ENCODE measurements at places on chromosomes 6 and 20.

DNA sequence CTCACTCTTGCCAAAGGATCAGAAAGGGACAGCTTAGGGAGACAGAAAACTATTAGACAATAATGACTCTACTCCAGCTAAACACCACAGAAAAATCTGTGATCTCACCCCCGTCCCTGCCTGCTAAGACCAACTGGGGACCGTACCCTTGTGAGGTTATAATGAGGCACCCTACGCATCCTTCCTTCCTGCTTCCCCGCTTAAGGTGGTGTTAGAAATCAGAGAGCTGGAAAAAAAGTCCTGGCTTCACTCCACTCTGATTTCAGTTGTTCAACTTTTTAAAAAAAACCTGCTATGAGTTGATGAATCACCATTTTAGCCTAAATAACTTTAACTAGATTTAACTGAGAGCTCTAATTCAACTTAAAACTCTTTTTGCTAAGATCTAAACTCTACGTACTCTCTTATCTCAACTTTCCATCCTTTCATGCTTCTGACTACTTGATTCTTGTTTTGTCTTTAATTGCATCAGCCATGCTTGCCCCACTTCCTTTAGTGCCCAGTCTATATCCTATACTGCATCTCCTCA is 35.8 kb upstream of the TMEM14A start:
- no peak for DNase-seq

GRCh38 chr20:57794600-57795341 is 85.0 kb upstream of the PMEPA1 start:
- DNase-seq, result no peak

DNA sequence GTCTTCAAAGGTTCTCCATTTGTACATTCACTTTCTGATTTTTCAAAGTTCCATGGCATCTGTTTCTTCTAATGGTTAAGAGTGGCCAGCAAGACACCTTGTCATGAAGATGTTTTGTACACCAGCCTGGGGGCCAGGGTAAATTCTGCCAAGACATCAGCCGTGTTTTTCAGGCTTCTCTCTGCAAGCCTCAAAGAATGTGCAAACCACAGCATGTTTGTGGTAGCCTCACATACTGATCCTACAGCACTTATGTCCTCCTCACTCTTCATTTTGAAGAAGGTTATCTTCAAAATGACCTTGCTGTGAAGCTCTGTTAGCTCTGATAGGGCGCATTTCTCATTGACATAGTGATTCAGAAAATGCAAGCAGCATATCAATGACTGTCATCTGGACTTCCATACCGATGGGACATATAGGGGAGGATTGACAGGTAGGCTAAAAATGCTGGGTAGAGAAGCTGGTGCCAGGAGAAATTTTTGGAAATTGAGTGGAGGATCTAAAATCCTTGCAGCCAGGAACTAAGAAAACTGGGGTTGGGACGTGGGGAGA is 59.3 kb upstream of the SPTLC3 start:
- no peak for DNase-seq

GRCh38 chr6:133092771-133093170 is 148.4 kb upstream of the EYA4 start:
- no peak for DNase-seq

- DNase-seq, result no peak
These were observed 2.6 kb downstream of the DSE start for GRCh38 chr6:116373300-116373699.

GRCh38 chr6:147001621-147002020 is 202.6 kb upstream of the STXBP5 start:
- DNase-seq, result no peak

DNA sequence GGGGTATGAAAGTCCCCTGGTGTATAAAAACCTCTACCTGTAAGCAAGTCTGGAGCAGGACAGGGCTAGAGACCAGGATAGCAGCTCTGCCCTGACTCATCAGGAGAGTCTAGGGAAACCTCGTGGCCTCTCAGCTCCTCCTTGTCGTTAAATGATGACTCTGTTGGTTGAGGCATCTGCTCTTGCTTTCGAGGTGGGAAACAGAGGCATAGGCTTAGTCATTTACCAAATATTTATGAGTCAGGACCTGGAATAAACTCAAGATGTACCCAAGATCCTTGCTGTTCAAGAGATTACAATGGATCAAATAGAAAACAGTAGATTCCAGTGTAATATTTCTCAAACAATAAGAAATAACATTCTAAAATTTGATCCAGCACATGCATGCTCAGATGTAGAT is 5.5 kb downstream of the MANBAL start:
- no peak for DNase-seq

- no peak for DNase-seq
These were observed 1.2 kb downstream of the HIVEP1 start for GRCh38 chr6:12013307-12013719.

GRCh38 chr6:158772851-158773371 is 46.3 kb downstream of the EZR start:
- no peak for DNase-seq

GRCh38 chr20:64212755-64213154 is 42.8 kb upstream of the PCMTD2 start:
- DNase-seq, result no peak

- no peak for DNase-seq
These were observed 10.6 kb downstream of the RNF144B start for GRCh38 chr6:18397701-18398100.

DNA sequence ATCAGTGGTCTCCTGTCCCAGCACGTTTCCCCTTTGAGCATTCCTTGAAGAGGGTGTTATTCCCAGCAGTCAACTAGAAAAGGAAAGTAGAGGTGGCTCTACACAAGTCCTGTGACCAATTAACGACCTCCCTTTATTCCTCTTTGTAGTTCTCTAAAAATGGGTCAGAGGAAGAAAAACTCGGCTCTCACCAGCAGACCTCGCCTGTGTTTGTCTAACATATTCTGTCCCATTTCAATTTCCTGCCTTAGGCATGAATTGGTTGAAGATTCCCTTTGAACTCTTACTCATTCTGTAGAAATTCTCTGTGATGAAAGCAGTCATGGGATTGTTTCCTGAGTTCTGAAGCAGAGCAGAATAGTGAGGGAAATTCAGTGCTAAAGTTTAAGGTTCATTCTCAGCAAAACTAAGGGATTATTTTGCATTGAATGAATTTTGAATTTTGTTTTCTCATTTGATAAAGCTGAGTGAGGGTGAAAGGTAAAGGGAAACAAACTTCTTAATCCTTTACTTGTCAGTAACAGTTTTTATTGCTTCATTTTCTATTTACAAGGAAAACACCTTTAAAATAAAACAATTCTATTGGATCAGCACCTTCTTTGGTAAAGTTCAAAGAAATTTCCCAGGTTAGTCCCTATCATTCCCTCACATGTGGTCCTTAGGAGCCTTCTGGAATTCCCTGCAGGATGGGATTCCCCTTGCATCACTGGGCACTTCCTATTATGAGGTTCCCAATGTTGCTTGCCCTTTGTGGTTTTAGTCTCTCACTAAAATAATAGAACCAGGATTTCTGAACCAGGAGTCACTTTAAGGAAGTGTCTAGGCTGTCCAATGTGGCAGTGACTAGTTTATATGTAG is 105.8 kb downstream of the SLX4IP start:
- DNase-seq, result no peak

- DNase-seq, result no peak
These were observed at the start of gene PRSS16 for GRCh38 chr6:27247133-27247836. Gene PRSS16 (plus strand): TSS chr6:27247701. CDS start chr6:27247738, 37 bp downstream.

- DNase-seq, result no peak
These were observed 386.0 kb upstream of the ARID1B start for GRCh38 chr6:156391061-156391672.

GRCh38 chr6:109527989-109528388 is 45.0 kb upstream of the ZBTB24 start:
- no peak for DNase-seq

GRCh38 chr6:77834591-77834996 is 181.8 kb downstream of the MEI4 start:
- no peak for DNase-seq

GRCh38 chr6:10951675-10952282 is 64.9 kb downstream of the SYCP2L start:
- DNase-seq, result no peak

- no peak for DNase-seq
These were observed 2.1 kb upstream of the LAMA5 start for GRCh38 chr20:62368976-62369814.

GRCh38 chr6:144319211-144319610 is 34.1 kb downstream of the UTRN start:
- no peak for DNase-seq

GRCh38 chr6:36673882-36674281 is 4.6 kb upstream of the CDKN1A start:
- DNase-seq, result no peak

- no peak for DNase-seq
These were observed 155.1 kb downstream of the SASH1 start for GRCh38 chr6:148497717-148498116.

DNA sequence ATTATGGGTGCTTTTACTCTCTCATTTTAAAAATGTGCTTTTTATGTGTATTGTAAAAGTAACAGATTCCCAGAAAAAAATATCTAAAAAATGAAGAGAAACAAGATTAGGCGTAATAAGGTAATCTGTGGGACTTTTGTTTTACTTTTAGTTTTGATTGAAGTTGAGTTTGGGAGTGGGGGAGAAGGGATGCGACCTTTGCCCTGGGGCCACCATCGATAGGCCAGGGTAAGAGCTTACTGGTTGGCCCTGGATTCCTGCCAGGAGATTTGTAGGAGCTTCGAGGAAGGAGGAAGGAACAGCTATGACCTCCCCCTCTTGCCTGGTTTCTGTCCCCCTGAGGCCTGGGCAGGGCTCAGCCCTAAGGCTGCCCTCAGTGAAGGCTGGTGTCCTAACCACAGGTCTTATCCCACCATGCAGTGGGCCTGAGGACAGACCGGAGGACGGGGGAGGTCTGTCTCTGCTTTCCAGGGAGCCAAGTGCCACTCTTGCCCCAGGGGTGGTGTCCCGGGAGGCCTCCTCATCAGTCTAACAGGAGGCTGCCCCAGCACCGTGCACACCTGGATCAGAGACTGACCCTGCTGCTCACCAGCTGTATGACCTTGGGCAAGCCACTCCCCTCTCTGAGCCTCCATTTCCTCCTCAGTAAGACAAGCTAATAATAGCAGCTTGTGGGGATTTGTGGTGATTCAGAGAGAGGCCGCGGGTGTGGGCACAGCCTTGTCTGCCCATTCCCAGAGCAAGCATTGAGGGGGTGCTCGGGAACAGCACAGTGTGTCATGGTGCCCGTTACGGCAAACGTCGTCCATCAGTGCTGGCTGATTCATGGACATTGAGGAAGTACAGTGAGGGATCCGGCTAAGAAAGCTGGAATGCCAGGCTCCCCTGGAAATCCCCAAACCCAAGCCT is 21.2 kb downstream of the TGM2 start:
- no peak for DNase-seq

DNA sequence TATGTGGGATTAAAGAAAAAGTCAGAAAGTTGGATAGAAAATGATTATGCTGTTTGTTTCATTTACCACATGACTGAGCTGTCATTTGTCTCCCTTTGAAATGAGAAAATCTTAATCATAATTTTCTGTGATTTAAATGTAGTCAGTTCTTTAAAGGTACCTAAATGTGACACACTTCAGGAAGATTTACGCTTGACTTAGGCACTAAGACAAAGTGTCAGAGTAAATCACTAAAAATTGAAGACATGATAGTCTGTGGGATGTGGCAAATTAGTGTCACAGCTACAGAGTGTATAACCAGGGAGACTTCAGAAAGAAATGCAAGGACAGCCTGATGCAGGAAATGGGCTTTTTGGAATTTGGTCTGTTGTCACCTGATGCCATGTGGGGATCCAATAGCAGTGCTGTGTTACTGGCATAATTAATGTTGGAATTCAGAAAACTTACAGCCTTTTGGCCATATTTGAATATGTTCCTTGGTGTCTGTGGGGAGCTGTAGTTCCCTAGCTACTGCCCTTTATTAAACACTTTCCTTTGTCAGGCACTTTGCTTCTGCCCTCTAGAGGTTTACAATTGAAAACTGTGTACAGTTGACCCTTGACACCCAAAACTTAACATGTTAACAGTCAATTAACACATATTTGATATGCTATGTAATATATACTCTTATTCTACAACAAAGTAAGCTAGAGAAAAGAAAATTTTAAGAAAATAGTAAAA is 493.8 kb downstream of the UTRN start:
- no peak for DNase-seq

DNA sequence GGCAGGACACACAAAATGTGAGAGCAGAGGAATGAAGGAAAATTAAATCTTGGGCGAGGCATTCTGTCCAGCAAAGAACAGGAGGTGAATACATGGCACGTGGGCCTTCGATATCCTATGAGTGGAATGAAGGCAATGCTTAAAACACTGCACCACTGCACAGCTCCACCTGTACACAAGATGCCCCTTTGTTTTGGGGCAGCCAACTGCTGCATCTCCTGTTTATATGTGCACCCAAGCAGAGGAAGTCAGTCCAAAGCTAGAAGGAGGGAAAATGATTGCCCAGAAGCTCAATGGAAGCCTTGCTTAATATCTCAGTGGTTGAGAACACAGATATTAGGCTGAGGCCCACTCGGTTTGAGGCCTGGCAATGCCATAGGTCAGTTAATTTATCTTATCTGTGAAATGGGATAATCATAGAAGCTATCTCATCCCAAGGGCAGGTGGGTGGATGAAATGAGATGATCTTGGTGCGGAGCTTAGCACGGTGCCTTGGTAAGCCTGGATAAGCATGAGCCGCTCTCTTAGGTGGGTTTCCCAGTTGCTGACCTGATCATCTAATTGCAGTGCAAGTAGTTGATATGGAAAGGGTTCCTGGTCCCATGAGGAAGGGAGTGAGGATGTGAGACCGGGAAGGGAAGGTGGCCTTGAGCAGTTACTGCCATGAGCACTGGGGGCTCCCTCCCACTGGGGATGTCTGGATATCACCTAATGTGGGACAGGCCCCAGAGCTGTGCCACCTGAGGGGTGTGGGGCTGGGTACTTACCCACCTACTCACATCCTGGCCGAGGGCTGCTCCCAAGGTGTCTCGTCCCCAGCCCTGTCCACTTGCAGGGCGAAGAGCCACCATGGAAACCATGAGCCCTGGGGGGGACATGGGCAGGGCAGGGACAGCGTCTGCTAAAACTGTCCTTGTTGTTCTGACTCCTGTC is 9.9 kb downstream of the BANF2 start:
- DNase-seq, result no peak

DNA sequence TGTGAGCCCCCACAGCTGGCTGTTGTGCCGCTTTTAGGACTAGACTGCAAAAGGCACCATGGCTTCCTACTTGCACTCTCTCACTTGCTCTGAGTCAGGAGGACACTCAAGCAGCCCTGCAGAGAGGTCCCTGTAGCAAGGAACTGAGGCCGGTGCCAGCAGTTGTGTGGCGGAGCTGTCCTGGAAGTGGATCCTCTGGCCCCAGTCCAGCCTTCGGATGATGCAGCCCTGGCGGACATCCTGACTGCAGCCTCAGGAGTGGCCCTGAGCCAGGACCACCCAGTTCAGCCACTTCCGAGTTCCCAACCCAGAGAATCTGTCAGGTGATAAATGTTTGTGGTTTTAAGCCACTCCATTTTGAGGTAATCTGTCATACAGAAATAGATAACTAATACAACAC is 17.5 kb downstream of the CTCFL start:
- no peak for DNase-seq

All from activated CD4-positive, CD25-positive, alpha-beta regulatory T cell (primary cell).